Left renal cortex interstitium (tissue), 4 donors: ENCODE measurements at places on chromosomes 4 and X. TPM values are rescaled to one million over a fixed set of nuclear protein-coding genes. Genes with fewer than 3 reads are reported as not detected.

Gene SCML2
- 12.4 TPM for polyA plus RNA-seq

Gene UBE2A
- 91.8 TPM for polyA plus RNA-seq

Gene SULT1B1
- 0.65 TPM for polyA plus RNA-seq

Gene CITED1
- 10.2 TPM for polyA plus RNA-seq

Gene CHRDL1
- polyA plus RNA-seq, result 10.5 TPM

DNA sequence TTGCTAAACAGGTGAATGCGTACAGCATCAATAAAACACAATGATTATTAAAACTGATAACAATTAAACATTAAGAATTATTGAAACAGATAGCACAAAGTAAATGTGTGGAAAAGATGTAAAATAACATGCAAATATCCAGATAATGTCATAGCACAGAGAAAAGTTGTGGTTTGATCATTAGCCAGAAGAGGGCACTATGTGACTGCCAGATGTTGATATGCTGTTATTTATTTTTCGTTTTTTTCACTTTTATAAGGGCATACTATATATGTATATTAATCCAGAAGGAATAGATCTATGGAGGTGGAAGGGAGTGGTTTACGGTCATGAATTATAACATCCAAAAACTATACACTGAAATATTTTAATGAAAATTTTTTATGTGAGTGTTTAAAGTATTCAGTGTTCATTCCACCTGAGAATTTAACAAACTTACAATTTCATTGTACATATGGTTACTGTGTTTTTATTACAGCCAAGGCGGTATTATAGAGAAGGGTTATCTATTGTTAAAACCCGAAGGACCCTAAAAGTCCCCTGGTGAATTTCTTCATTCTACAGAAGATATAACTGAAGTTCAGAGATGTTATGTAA is 211.9 kb upstream of the UGT8 start:
- DNase-seq, result no peak

DNA sequence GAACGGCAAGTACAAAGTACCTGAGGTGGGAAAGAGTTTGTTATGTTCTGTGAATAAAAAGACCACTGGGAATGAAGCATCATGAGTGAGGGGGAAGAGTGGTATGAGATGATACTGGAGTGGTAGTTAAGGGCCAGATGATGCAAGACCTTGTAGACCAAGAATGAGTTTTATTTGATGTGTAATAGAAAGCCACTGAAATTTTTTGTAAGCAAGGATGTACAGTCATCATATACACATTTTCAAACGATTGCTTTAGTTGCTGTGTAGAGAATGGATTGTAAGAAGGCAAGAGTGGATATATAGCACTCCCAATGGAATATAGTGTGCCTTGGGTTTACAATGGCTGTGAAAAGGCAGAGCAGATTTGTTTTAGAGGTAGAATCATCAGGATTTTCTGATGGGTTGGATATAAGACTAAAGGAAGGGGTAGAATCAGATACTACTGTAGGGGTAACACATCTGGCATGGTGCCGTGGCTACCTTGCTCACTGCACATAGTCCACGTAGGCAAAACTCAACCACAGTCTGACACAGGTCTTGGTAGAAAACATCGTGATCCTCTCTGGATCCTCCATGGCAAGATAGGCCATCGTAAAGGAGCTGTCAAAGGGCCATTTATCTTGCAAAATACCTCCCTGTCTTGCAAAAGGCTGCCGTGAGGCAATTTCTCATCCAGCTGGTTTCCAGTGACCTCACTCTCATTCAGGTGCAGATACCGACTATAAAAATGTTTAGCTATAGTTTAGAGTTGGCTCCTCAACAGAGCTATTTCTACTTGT is 14.9 kb downstream of the TIFA start:
- DNase-seq, result no peak

DNA sequence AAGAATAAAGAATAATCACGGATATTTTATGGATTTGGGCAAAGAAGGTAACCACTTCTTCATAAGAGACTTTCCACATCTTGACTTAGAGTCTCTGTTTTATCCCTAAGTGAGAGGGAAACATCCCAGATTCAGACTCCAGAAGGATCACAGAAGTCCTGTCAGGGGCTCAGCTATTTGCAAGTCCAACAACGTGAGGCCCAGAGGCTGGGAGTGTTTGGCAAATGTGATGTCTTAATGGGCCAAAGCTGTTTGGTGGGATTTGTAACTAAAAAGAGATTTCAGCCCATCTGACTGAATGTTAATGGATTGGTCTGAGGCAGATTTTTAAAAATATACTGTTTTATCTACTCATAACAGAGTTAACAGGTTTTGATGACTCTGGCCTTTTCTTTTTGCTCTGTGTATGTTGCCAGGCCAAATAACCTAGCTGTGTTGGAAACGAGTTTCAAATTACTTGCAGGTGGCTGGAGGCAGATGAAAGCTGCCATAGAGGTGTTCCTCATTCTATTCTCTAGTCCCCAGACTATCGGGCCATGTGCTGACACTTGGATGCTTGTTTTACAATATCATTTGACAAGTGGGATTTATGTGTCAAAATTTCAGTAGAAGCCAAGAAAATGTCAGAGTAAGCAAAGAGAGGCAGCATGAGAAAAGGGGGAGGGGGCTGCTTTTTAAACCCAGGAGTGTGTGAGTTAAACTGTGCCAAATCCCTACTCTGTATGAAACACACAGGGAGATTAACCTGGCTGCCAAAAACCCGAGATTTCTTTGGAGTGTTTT is 330.9 kb downstream of the DCHS2 start:
- DNase-seq, result no peak

DNA sequence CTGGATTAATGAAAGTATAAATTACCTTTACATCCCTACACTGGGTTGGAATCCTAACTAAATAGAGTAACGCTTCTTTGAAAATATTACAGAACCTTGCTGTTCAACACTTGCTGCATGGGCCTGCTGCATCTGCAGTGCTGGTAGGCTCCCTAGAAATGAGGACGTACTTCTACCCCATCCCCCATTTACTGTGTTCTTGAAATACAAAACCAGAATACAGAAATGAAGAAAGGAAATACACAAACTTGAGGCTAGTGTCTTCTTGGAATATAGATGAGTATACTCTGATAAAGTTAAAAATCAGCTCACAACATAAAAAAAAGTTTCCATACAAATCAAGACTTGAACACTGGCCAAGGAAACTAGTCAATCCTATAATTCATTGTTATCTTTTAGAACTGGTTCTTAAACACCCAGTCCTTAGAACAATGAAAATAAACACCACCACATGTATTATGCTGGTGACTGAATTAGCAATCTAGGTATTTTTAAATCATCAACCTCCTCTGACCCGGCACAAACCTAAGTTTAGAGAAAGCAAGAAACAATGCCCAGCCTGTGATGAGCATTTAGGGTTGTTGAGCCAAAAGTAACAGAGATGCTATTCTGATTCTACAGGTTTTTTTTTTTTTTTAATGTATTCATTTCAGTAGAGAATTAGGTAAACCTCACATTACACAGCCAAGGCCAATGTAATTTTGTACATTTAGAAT is 49.7 kb downstream of the ATP8A1 start:
- no peak for DNase-seq

DNA sequence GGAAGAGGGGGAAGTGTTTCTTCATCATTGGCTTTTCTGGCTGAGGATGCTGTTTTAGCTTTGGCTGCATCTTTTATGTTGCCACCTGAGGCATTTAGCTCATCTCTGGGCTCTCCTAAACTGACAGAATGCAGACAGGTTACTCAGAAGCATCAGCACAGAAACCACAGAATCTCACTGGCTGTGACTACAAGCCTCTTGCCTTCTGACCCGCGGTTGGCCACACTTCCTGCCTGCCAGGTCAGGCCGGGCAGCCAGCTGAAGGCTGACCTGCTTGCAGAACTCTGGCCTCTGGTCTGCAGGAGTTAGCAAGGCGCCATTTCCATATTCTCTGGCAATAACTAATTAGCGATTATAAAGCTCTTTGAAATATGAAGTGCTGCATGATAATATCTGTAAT is 366.5 kb downstream of the MID1IP1 start:
- DNase-seq, result no peak
